Activated CD8-positive, alpha-beta memory T cell treated with anti-CD3 and anti-CD28 coated beads for 4 hours (primary cell): ENCODE measurements at places on chromosomes 2 and 18.

GRCh38 chr18:52903857-52904256 lies 563.9 kb downstream of the DCC start:
- no peak for DNase-seq

GRCh38 chr2:57080035-57080434 lies 896.2 kb downstream of the CCDC85A start:
- DNase-seq = no peak

DNA sequence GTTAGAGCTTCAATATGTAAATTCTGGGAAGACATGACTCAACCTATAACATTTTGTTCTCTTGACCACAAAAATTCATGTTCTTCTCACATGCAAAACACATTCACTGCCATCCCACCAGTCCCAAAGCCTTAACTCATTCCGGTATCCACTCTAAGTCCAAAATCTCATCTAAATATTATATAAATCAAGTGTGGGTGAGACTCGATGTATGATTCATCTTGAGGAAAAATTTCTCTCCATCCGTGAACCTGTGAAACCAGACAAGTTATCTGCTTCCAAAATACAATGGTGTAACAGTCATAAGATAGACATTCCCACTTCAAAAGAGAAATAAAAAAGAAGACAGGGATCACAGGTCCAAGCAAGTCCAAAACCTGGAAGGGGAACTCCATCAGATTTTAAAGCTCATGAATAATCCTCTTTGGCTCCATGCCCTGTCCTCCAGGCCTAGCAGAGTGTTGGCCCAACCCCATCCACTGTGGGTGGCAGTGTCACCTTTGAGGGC lies 101.3 kb downstream of the RAD51AP2 start:
- no peak for DNase-seq

GRCh38 chr2:192500550-192501200 lies 305.9 kb upstream of the TMEFF2 start:
- no peak for DNase-seq

DNA sequence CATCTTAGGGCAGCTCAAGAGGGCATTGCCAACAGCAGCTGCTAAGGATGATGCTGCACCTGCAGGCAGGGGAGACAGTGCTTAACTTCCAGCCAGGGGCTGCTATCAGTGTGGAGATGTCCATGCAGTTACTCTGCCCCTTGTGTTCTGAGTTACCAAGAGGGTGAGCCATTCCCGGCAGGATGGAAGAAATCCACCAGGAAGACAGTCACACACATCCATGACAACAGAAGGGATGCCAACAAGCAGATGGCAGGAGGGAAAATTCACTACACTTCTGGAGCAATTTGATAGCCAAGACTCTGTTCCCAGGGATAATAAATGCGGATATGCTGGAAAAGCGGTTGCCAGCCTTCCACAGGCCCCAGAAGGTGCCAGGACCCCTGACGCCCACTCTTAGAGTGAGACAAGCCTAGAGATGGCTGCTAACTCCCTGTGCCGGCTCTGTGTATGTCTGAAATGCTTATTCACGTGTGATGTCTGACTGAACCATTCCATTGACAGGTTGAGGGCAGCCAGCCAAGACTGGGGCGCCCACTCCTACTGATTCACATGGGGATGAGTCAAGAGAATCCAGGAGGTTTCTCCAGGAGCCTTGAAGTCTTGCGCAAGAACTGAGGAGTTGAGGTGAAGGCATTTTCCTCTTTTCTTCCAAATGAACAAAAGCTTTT lies 24.5 kb downstream of the LOXHD1 start:
- DNase-seq = no peak
